ENCODE measurements at places on chromosomes 4 and X. TPM values are rescaled to one million over a fixed set of nuclear protein-coding genes. Genes with fewer than 3 reads are reported as not detected.
A peak's percentile ranks its signal among the peaks of the same experiment; 100 is the strongest.

- DNase-seq, result peak; percentile 37
Measured at GRCh38 chr4:242121-242848, 63.0 kb downstream of the ZNF732 start.

- no peak for DNase-seq
Measured at GRCh38 chrX:132532913-132533312, 44.1 kb upstream of the MBNL3 start.

GRCh38 chr4:142840516-142841123, 5.5 kb downstream of the INPP4B start:
- peak; percentile 58 for DNase-seq

DNA sequence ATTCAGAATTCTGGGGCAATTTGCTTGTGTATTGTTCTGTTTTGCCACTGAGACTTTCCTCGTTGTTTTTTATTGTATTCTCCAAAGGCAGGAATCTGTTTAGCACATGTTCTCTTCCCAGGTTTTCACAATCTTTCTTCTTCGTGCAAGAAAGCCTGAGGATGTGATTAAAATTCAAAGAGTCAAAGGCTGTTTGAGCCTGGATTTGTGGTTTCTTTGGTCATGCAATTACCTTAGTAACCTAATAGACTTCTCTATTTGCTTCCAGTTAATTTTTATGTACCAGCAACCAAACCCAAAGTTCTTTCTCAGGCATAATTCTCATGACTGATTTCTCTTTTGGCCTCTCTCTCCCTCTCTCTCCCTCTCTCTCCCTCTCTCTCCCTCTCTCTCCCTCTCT, 1420.1 kb upstream of the TENM3 start:
- DNase-seq, result no peak

Gene TMEM31
- total RNA-seq, result 0.38 TPM

Gene CXCL6
- 8.2 TPM for total RNA-seq

DNA sequence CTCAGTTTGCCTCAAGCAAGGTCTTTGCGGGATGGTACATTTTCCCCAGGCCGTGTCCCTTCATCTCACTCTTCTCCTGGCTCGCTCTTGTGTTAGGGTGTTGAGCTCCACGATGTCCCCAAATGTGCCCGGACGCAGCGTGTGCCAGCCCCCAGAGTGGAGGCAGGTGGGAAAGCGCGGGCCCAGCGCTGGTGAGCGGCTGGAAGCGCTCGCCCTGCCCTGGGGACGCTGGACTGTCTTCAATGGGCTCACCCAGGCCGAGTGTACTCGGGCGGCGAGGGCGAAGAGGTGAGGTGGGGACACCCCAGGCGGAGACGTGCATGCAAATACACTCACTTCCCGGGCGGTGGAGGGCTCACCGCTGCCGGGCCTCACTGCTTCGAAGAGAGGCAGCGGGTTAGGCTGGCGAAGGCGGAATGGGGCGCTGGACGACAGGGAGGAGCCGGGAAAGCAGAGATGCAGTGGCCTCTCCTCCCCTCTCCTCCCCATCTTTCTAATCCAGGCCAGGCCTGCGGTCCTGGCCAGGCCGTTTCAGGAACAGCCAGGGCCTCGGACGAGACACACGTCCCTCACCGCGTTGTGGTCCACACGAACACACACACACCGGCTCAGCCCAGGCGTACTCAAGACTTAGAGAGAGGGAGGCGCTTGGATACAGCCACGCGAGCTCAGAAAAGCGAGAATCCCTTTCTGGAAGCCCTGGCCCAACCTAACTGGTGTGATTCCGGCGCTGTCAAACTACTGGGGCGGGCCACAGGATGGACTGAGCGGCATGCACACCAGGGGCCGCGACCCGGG, 2.2 kb downstream of the NKX6-1 start:
- no peak for DNase-seq

GRCh38 chr4:83178029-83178428, 63.5 kb upstream of the PLAC8 start:
- DNase-seq, result no peak

Gene OPRPN
- not detected for total RNA-seq

DNA sequence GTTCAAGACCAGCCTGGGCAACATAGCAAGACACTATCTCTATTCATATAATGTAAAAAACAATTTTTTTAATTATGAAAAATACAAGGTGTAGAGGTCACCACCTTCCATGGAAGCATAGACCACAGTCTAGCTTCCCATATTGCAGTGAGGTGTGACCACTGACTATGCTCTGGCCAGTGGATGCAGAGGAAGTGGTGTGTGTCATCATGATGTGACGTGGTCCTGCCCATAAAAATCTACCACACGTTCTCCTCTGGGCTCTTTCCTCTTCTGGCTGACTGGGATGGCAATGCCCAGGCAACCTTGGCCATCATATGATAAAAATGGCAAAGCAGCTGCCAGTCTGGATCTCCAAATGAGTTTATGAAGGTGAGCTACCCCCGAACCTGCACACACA, 65.7 kb downstream of the RBM47 start:
- no peak for DNase-seq

DNA sequence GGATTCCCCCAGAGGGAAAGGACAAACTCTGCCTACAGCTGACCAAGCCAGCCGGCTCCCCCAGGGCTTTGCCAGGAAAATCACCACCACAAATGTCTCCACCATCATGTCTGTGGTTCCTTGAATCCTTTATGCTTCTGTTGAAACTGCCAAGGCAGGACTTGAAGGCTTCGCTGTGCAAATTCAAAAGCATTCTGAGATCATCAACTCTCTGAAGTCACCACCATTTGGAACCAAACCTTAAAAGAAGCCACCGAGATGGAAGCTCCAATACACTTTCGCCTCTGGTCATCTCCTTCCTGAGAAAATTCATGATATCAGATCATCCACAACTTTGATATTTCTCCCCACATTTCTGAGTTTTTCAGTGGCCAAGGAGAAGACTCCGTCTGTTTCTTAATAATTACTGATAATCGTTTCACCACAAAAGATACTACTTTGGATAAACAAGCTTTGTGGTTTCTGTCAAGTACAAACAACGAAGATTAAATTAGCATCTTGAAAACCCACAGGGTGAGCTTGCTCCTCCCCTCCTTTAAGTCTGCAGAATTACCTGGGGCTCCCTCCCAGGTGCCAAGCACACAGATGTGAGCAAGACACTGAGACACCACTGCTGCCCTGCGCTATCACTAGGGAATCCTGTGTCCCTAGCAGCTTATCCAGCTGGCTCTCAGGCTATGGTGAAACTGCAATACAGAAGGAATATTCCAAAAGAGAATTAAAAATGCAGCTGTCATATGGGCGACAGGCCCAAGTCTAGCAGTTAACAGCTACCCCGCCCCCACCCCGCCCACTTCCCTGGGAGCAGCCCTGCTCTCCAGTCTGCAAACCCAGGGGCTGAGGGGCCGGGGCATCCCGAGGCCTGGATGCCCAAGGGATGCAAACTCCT, 125.0 kb upstream of the TBL1X start:
- peak; percentile 50 for DNase-seq

DNA sequence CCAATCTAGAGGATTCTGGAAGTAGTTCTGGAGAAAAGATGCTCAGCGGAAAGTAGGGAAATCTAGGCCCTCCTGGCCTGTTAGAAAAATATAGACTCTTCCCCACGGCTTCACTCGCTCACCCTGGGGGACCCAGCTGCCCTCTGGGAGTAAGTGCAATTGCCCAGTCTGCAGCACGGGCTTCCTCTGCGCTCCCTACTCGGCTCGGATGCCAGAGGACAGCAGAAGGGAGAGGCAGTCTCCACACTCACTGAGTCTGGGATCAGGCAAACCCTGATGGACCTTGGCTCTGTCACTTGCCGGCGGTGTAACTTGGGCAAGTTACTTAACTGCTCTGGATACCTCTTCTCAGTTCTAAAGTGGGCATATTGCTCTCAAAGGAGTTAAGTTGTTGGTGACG, 2.1 kb downstream of the SHISA3 start:
- no peak for DNase-seq

Gene MAGEA12
- not detected for total RNA-seq

- no peak for DNase-seq
Measured at GRCh38 chrX:17622331-17622730, 115.0 kb upstream of the SCML1 start.

- DNase-seq, result no peak
Measured at GRCh38 chrX:7447801-7448499, 300.0 kb upstream of the PUDP start.

DNA sequence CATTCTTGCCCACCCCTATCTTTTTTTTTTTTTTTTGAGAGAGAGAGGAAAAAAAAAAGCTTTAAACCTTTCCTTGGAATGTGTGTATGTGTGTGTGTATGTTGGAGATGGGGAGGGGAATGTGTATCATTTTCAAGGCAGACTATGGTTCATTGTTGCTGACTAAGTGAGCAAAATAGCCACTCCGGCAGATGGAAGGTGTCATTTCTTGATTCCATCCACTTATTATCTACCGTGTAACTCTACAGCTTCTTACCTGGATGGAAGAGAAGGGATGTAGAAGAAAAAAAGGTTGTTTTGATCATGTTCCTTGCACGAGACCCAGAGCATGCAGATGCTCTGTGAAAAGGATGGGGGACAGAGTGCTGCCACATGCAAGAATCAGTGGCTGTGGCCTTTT, 5.9 kb upstream of the GK2 start:
- DNase-seq, result no peak
